ENCODE measurements at places on chromosomes 6 and 20.

DNA sequence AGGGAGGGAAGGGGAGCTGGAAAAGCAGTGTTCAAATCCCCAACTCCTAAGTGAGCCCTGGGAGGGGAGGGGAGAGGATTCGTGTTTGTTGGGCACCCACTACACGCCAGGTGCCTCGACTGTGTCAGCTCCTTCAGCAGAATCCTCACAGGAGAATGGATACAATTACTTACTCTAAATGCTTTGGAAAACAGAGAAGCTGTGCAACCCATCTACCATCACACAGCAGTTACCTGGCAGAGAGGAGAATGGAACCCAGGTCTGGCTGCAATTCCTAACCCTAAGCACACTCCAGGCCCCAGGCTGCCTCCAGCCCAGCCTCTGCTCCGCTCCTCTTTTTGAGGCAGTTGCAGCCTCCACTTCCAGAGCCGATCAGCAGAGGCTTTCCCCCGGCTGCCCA, 86.4 kb upstream of the PTPN1 start:
- DNase-seq = no peak

DNA sequence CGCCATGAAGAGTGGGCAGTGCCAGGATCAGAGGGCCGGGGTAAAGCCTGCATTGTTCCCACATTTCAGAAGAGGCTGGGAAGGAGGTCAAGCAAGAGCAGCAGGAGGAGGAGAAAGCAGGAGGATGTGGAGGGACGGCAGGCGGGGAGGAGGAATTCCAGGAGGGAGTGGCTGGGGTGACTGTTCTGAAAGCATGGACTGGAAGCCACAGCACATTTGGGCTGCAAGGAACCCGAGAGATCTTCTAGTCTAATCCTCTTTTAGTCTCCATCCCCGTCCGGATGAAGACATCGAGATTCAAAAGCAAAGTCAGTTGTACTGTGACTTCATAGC, 76.9 kb downstream of the FAM50B start:
- DNase-seq = no peak

DNA sequence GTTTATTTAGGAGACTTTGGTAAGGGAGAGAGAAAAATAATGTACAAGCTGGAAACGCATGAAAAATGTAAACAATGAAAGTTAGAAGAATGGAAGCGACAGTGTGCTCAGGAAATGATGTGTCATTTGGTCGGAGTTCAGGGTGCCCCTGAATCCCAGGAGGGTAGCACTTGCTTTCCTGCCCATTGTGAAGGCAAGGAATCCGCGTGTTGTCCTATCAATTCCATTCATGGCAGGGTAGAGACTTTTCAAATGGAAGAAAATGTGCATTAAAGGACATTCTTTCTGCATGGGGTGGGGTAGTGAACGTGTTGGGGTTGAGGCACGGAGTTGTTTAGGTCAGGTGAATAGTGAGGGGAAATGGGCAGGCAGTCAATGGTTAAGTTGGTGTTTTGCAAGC, 33.7 kb downstream of the GCNT2 start:
- no peak for DNase-seq

DNA sequence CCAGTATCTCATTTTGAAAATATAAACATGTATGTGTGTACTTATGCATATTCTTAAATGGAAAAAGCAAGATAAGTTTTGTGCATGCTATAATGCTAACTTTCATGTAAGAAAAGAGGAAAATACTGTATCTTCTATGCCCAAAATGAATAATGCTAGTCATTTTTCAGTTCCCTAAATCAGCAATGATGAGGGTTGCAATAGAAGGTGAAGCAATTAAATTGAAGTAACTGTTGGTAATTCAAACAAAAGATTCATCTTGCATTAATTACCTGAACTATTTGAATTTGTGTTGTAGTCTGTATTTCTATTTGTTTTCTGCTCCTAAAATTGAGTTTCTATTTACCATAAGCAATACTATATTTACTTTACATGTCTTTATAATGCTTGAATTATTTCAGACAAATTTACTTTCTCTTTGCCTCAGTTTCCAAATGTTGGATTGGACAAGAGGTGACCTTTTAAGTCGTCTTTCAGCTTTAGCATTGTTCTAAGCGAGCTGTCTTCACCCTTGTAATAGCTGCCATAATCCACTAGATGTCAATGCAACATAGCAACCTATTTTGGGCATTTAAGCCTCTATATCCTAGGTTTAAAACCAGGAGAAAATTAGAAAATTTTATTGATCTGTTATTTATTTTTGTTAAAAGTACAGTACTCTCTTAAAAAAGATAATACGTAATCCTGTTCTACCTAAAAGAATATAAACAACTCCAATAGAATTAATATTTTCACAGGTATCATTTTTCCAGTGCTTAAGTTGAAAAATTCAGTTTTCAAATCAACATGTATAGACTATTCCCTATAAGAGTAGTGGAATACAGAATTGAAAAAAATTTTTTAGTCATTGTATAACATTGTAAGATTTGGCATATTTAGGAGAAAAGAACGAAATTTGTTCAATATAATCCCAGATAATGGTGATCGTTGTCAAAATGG, 52.3 kb upstream of the IFNGR1 start:
- no peak for DNase-seq

GRCh38 chr20:11778206-11778570, 139.5 kb upstream of the BTBD3 start:
- DNase-seq = no peak

- no peak for DNase-seq
Measured at GRCh38 chr6:75114806-75115205, 91.0 kb downstream of the COL12A1 start.

DNA sequence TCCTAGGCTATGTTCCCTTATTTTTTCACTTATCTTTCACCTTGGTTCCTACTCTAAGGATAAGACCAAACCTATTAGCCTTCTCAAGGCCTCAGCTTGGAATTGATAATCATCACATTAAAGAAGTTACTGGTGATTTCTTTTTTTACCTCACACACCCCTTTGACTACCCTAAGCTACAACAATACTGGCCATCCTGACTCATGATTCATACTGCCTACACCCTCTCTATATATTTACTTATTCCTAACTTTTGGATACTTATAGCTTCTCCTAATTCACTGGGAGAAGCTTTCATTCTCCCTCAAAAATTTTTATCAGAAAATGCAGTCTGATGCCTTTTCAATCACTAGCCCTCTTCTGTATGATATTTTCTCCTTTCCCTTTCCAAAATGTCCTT, 256.1 kb downstream of the TBX18 start:
- DNase-seq = no peak

DNA sequence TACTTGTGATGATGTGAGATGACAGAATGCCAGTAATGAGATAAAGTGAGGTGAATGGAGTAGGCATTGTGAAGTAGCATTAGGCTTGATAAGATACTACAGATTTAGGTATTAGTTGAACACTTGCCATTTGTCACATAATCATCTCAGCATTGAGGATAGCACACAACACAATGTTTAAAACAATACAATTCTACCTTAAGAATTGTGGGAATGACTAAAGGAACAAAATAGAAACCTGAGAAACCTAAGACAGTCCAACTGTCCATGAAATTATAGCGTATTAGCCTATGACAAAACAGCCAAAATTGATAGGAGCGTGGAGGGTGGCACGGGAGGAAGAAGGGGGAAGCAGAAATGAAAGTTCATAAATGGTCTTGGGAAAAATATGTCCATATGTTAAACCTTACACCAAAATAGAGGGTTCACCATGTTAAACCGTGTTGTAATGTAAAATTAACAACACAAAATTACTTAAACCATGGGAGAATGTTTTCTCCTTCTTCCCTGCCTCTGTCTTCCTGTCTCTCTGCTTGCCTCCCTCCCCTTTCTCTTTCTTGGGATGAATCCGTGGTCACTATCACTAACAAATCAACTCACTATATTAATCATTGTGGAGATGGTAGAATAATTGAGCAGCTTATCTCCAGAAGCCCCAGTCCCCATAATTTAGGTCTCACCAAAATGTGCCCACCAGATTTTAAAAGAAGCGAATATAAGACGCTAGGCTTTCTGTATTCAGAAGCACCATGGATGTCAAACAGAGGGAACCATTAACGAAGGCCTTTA, 33.0 kb upstream of the HFE start:
- DNase-seq = no peak

DNA sequence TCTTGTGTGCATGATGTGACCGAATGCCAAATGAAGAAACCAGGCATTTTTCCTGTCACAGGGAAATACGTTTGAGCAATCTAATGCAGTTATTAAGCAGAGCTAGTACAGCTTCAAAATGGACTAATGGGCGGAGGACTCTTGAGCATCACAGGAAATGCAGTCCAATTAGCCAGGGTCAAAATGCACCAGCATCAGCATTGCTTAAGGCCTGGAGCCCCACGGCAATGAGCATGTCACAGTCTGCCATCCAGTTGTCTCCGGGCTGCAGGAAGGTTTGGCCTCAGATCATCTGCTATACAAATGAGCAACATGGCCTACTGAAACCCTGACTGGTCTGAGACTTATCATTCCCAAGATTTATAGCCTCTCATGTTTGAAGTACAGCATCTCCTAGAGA, 652.1 kb upstream of the SLC35B3 start:
- no peak for DNase-seq

- no peak for DNase-seq
Measured at GRCh38 chr6:34370361-34370760, 22.1 kb downstream of the NUDT3 start.

DNA sequence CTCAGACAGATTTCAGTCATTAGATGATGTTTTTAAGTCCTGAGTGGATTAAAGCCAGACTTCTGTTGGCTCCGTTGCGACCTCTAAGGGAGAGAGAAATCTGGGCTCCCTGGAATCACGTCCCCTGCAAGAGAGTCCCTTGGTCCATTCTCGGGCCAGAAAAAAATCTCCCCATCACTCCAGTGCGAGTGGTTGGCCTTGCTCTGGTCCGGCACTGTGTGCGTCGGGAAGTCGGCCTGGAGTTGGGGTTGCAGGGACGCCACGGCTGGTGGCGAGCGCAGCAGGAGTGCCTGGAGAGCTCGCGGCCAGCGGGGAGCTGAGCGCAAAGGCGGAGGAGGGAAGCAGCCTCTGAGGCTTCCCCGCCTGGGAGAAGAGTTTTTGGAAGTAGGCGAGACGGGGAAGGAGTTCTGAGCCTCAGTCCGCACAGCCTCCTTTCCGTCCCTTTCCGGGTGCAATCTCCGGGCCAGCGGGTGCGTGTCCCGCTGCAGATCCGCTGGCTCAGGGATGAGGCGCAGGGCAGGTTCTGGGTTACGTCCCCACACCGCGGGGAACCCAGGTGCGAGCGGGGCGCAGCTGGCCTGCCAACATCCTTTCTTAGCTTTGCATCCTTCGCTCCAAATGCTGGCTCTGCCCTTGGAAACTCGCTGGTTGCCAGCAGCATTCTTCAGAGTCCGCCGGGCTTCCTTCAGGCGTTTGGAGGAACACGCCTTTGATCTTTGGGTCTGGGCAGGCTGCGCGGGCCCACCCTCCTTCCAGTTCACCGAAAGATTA, 6.8 kb downstream of the TCF21 start:
- no peak for DNase-seq

DNA sequence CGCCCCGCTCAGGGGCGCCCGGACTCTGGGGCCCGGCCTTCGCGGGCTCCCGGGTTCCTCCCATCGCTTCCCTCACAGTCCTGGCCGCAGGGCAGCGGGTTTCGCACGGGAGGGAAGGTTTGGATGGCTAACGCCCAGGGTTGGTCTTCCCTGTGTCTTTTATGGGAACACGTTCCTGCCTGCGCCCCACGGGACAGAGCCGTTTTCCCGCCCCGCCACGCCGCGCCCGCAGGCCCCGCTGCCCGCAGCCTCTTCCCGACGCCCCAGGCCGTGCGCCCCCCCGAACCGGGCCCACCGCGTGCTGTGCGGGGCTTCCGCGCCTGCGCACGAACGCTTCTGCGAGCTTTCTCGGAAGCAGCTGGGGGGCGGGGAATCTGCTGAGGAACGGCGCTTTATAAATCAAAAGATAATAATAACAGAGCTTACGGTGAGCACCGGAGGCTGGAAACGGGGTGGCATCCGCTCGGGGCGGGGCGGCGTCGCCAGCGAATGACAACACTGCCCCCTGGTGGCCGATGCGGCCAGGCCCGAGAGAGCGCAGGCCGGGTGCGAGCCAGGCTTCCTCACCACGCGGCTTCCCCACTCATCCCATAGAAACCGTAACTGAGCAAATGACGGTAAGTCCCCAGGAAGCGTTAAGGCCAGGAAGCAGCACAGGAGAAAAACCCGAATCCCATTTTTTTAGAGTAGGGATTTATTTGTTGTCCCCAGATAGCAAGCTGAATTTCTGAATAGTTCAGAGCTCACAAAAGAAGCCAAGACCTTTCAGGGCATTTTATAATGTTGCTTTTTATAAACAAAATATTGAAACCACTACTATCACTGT, 116.4 kb downstream of the MYLK4 start:
- peak; percentile 72 for DNase-seq

Data from activated T-helper 2 cell treated with anti-CD3 and anti-CD28 coated beads, Interferon-gamma antibody, Interleukin-2, Interleukin-4, amounts not matched to agents 10 μg/mL and 5 μg/mL and 100 μg/mL, durations not matched to agents 14 hours and 24 hours and 36 hours (primary cell).